ENCODE measurements at places on chromosomes 2 and 18.

- DNase-seq, result no peak
Observed at GRCh38 chr18:48164701-48165100, 234.2 kb upstream of the SMAD2 start.

GRCh38 chr2:21393173-21393572 lies 269.4 kb downstream of the TDRD15 start:
- no peak for DNase-seq

GRCh38 chr2:134936691-134937090 lies 18.1 kb downstream of the CCNT2 start:
- no peak for DNase-seq

- no peak for DNase-seq
Observed at GRCh38 chr2:86786001-86786536, 4.6 kb downstream of the CD8A start.

DNA sequence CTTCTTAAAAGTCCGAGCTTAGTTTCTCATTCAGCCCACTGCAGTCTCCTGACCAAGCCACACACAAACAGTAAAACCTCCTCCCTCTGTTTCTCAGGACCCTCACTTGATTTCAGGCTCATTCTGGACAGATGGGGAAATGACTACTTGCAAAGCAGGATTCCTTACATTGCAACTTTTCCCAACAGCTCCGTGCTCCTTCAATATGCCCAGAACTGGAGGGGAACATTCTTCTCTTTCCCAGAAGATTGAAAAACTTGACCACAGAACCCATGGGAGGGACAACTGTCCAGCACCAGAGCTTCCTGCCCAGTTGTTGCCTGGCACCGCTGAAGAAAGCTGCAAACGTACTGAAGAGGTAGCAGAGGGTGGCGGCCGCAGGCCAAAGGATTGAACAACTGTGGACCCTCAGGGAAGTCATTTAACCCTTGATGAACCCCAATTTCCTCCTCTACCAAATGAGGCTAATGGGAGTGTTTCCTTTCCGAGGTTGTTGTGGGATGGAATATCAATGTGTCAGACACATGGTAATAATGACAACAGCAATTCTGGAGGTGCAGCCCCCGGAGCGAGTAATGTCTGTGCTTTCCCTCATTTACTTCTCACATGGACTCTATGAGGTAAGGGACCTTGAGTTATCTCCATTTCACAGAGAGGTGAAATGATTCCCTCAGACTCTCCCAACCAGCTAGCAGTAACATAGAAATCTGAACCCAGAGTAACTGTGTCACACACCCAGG lies 25.0 kb downstream of the BCL11A start:
- no peak for DNase-seq

DNA sequence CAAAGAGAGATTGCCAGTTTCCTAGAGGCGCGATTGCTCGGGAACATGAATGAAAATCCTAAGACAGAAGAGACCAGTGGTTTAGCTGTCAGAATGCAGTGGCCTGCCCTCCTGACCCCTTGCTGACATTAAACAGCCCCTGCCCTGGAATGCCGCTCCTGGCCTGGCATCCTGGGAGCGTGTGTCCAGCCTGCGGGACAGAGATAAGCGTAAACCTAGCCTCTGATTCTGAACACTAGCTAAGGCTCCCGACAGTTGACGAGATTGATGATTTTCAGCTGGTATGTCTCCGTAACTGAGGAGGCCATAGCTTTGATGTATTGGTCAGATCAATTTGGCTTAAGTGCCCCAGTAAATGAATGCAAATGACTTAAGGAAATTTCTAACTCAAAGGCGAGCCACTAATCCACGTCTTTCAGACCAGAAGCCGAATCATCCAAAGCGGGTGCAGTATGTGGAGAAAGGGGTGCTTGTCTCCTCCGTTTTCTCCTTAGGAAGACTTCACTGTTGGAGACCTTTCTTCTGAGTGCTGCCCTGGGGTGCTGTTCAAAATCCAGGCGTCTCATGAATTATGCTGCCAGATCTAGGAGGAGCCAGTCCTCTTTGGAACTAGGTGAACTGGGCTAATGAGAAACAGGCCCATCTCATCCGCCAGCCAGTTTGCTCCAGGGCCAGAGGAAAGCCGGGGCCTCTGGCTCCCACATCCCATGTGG lies 142.5 kb upstream of the L3MBTL4 start:
- peak; percentile 32 for DNase-seq

GRCh38 chr2:45340318-45340717 lies 270.7 kb downstream of the SRBD1 start:
- DNase-seq, result no peak

- no peak for DNase-seq
Observed at GRCh38 chr2:55033076-55033742, 17.0 kb downstream of the RTN4 start.

DNA sequence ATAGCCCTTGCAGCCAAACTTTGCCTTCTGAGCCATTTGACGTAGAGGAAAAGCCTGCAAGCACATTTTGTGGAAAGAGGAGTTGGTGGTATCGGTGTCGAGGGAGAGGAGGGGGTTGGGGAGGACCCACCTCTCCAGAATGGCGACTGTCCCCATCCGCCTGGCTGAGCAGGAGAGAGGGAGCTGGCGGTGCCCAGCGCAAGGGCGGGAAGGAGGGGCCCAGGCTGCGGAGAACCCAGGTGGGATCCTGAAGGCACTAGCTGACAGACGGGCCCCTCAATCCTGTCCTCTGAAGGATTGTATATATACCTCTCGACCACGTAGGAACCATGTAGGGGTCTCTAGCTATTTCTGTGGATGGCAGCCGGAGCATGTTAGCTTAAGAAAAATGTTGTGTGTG lies 200.3 kb downstream of the LOXHD1 start:
- DNase-seq, result no peak

DNA sequence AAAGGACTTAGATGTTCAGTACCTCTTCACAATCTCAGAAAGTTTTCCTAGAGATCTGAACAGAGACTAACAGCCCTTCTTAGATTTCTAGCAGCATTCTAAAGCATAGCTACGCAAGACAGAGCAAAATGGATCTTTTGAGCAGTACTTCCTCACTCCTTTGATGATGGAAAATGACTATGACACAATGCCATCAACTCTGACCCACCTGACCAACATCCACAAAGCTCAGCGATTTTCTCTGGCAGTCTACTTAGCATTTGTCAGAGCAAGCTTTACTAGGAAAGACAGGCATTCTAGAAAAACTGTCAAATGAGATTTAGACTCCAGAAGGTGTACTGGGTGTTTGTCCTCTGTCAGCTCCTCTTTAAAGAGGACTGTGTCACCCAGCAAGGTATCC lies 180.9 kb upstream of the ACVR2A start:
- no peak for DNase-seq

DNA sequence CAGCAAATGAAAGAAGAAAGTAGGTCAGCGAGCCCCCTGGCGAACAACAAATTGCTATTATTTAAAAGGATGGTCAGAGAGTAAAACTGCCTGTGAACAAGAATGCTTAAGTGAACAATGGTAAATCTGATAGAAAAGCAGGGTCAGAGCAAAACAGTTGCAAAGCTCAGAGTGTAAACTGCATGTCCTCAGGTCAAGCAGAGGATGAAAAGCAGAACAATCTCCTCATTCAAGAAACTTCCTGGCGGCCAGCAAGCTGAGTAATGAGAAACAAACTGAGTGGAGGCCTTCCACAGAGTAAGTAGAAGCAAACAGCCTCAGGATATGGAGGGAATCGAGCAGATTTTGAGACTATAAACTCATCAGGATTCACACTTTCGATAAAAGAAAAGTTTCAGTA lies 117.9 kb downstream of the PPP1R1C start:
- peak; percentile 18 for DNase-seq

- no peak for DNase-seq
Observed at GRCh38 chr2:241379481-241380480, 23.7 kb downstream of the FARP2 start.

DNA sequence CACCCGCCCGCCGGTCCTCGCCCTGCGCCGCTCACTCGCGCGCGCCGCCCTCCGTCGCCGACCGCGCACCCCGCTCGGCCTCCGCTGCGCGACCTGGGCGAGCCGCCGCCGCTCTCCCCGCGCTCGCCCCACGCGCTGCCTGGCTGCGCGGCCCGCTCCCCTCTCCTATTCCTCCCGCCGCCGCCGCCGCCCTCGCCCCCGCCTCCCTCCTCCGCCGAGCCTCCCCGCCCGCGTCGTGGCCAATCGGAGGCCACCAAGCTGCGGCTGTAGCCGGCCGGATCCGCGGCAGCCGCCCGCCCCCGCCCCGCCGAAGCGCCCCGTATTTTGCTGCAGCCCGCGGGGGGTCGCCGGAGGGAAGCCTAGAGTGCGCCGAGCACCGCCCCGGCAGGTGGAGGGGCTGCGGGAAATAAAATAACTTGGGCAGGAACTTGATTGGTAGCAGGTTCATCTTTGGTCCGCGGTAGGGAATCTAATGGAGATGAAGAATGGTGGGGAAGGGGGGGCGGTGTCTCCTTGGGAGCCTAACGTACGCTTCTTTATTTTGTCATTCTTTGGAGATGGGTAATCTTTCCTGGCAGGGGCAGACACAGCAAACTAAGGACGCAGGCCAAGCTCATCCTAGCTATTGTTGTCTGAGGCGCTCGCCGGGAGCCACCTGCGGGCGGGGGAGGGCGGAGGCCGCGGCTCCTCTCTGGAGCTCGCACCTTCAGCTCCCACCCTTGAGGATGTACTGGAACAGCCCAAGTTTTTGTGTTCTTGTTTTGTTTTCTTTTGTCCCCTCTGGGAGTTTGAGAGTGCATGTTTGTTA lies 1.1 kb upstream of the CDH2 start:
- DNase-seq, result no peak

GRCh38 chr2:177753682-177754491 lies 318.7 kb downstream of the PDE11A start:
- DNase-seq, result peak; percentile 58

GRCh38 chr18:45365835-45366234 lies 249.4 kb upstream of the SLC14A2 start:
- no peak for DNase-seq

GRCh38 chr2:37543999-37544557 lies 127.4 kb downstream of the CDC42EP3 start:
- no peak for DNase-seq

GRCh38 chr18:76376668-76377358 lies 118.2 kb downstream of the ZNF516 start:
- DNase-seq, result no peak

DNA sequence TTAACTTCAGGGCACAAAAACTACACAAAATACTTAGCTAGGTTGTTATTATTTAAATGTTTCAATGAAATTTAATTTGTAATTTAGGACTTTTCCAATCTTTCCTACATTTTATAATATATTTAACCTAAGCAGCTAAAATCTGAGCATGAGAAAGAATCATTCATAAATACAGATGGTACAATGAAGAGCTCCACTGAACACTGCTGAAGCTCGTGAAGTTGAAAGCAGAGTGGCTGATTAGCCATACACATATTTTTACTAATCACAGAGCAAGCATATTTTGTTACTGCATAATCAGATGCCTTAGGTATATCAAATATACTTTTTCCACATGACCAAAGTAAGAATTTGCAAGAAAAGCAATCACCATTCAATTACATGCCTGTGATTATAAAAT lies 184.9 kb upstream of the ETAA1 start:
- DNase-seq, result no peak

GRCh38 chr2:162509288-162509968 lies 165.5 kb downstream of the GCA start:
- DNase-seq, result no peak

- DNase-seq, result no peak
Observed at GRCh38 chr2:13758412-13758811, 874.1 kb upstream of the LRATD1 start.

GRCh38 chr2:118032169-118033013 lies 18.5 kb upstream of the CCDC93 start:
- DNase-seq, result peak; percentile 23

- no peak for DNase-seq
Observed at GRCh38 chr18:79377187-79377891, 18.4 kb upstream of the NFATC1 start.

- no peak for DNase-seq
Observed at GRCh38 chr2:128145651-128146050, 54.7 kb downstream of the UGGT1 start.

DNA sequence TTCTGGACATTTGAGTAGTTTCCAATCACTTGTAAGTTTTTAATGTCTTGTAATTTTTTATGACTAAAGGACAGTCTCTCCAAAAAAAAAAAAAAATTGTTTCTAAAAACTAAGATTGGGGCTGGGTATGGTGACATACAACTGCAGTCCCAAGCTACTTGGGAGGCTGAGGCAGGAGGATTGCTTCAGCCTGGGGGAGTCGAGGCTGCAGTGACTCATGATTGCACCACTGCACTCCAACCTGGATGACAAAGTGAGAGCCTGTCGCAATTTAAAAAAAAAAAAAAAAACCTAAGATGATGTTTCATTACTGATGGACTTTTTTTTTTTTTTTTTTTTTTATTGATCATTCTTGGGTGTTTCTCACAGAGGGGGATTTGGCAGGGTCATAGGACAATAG lies 34.4 kb upstream of the PKDCC start:
- no peak for DNase-seq

DNA sequence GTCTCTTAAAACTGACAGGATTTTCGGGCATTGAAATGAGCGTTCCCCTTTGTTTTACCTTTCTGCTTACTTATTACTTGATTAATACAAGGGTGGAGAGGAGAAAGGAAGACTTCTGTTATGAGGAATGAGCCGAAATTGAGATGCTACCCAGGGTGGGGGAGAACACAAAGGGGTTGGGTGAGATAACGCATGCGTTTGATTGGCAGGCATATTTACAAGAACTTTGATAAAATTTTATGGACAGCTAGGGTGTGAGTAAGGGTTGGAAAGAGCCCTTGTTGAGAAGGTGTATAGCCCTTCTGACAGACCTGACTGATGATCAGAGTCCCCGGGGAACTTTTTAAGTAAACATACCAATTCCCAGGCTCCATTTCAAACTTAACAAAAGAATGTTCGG lies 1.8 kb downstream of the RNF138 start:
- DNase-seq, result no peak

GRCh38 chr2:231111987-231112386 lies 12.9 kb downstream of the HTR2B start:
- no peak for DNase-seq

- no peak for DNase-seq
Observed at GRCh38 chr18:58180738-58181353, 136.8 kb downstream of the NEDD4L start.

DNA sequence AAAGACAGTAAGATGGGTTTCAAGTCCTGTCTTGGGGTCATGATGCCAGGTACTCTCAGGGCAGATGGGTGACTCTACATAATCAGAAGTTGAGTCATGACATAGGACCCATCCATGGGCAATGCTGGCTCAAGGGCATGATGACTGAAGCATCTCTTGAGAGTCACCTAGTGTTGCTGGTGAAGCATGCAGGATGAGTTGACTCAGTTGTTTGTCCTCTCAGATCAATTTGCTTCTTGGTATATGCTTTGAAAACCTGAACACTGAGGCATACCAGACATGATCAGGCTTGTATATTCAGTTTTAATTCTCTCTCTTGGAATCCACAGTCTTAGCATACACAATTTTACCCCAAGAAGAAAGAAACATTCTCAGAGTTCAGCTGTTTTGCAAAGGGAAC lies 658.9 kb upstream of the NXPH2 start:
- no peak for DNase-seq

DNA sequence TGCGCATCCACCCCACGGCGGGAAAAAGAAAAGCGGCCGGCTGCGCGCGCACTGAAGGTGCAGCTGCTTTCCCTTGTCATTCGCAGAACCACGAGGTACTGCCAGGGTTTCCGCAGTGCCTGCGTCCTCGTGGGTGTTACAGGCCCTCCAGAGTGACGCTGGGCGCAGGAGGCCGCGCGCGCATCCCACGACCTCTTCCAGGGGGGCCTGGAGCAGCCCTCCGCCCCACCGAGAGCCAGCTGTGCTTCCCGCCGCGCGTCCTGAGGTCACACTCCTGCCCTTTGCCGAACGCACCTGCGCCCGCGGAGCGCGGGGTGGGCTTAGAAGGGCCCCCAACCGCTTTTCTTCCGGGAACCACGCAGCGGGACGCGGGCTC lies 378 bp upstream of the IAH1 start:
- no peak for DNase-seq
